ENCODE measurements at places on chromosomes 6 and 20.

DNA sequence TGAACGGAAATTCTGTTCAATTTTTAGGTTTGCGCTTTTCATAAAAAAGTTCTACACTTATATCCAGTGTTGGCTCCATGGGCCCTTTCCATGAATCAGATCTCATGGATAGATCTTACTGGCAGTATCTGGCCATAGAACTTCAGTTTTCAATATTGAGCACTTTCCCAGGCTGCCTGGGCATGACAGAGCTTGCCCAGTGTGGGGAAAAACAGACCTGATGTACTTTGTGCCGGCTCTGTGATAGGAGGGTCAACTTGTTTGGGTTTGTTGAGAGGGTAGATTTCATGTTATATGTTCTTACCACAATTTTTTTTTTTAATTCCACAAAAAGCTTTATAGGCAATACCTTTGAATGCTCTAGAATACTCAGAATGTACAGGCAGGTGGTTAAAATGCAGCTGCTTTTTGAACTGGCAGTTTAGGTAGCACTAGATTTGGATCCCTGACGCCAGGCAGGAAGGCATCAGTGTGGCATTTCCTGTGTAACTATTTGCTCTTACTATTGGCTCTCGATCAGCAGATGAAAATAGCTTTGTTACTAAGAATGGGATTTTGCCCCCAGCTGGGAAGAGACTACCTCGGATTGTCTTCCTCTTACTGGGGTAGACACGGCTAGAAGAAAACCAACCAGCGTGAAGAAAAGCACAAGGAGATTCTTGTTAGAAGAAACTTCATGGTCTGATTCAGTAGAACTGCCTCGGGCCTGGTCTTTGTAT lies 404.9 kb upstream of the SOX4 start:
- no peak for DNase-seq

DNA sequence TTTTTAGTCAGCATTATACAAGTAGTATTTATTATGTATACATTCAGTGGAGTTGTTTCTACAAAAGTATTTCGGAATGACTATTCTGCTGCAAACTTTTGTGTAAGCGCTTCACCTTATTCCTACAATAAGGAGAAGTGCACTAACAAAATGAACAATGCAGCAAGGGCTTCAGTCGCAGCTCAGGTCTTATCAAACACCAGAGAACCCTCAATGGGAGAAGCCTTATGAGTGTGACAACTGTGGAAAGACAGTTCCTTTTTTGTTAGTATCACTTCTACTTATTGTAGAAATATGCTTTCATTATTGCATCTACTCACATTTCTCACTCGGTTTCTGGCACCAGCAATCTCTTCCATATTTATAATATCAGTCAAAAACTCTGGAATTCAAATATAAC lies 18.8 kb downstream of the ZKSCAN3 start:
- DNase-seq = no peak

- DNase-seq = no peak
These were observed 41.8 kb upstream of the GABRR1 start for GRCh38 chr6:89258912-89259311.

GRCh38 chr20:37845241-37845681 lies 57.7 kb upstream of the VSTM2L start:
- DNase-seq = no peak
